ENCODE measurements at places on chromosomes 3 and 15.

DNA sequence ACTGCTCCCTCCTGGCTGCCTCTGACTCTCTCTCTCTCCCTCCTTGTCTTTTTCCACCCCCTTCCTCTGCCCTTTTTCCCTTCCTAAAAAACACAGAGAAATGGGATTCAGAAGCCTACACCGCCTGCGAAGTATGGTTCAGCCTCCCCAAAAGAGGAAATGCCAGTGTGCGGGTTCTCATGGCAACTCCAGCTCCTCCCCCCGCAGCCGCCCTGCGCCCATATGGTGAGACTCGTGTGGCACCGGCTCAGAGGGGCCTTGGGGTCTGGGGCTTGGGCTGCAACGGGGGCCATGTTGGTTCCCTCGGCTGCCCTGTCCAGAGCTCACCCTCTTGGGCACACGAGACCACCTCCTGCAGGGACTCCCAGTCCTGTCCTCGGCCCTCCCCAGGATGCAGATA, 23.6 kb upstream of the LINGO1 start:
- DNase-seq = no peak

- DNase-seq = no peak
Observed at GRCh38 chr3:158109295-158109803, 540 bp upstream of the RSRC1 start.

DNA sequence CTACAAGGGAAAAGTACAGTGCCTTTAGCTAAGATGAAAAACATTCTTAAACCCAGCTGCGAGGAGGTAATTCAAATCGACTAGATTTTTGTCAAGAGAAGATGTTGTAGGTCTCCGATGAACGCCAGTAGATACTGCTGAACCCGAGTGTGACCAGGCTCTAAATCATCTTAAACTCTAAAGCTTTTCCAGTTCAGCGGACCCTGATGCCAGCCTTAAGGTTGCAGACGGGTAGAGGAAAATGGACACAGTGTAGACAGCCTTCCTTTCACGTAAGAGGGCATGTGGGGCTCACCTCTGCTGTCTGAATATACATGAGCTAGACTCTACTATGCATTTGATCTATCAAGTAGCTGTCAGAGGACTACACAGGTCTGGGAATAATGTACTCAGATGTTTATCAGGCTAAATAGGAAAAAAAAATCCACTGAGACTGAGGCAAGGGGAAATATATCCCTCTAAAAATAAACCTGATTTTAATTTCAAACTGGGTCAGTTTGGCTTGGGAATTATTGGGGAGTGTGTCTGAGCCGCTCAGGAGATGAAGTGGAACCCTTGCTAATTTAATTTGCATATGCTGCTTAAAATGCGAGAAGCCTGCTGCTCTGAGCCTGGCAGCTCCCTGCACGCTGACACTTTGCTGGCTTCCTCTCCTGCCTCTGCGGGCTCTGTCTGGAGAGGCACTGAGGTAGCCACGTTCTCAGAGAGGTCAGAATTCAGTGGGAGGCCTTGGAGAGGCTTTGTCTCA, 151.9 kb downstream of the CADPS start:
- DNase-seq = no peak

GRCh38 chr3:180018543-180018942, 18.2 kb downstream of the PEX5L start:
- DNase-seq = no peak

GRCh38 chr15:88894348-88894818, 961 bp downstream of the HAPLN3 start:
- DNase-seq = no peak

DNA sequence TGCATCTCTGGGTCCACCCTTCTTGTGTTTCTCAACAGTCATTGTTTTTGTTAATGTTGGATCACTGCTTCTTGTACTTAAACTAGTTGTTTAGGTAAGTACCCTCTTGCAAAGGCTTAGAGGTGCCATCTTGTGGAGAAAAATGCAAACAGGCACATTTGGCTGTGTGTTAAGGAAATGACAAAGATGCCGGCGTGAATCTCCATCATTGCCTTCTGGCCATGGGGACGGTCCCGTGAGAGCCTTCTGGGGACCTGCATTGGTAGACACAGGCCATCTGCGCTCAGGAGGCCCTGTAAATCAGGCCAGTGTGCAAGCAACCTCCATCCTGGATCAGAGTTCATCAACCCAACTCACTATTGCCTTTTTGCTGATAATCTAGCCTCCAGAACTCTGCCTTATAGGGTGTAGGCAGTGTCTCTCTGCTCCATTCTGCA, 158.6 kb upstream of the NR2E3 start:
- DNase-seq = no peak

GRCh38 chr3:171428321-171428787, 31.9 kb downstream of the TNIK start:
- DNase-seq = no peak

DNA sequence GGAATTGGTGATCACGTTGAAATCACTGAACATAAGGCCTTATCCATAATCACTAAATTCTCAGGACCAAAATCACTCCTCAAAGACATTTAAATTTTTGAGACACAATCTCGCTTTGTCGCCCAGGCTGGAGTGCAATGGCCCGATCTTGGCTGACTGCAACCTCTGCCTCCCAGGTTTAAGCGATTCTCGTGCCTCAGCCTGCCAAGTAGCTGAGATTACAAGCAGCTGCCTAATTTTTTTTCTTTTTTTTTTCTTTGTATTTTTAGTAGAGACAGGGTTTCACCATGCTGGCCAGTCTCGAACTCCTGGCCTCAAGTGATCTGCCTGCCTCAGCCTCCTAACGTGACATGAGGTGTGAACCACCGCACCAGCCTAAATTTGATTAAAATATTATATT, 61.7 kb downstream of the PLOD2 start:
- DNase-seq = no peak

DNA sequence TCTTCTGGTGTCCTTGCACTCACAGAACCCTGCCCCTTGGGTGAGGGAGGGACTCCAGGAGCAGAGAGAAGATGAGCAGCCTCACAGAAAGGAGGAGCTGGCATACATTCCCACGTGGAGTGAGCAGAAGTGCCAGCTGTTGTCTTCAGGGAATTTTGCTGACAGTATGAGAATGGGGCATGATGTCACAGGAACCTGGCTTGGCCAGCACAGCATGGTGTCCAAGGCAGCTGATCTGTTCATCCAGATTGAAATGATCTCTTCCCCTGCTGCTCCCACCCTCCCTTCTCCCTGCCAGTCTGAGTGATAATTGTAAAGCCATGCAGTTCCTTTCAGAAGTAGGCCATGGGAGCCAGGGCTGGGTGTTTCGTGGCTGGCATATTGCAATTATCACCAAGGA, 53.3 kb downstream of the GJD2 start:
- no peak for DNase-seq

- DNase-seq = no peak
Observed at GRCh38 chr3:197485143-197485542, 70.6 kb downstream of the BDH1 start.

GRCh38 chr15:96736384-96736783, 405.9 kb downstream of the NR2F2 start:
- no peak for DNase-seq

- DNase-seq = no peak
Observed at GRCh38 chr3:107387555-107387954, 10.3 kb downstream of the CCDC54 start.

DNA sequence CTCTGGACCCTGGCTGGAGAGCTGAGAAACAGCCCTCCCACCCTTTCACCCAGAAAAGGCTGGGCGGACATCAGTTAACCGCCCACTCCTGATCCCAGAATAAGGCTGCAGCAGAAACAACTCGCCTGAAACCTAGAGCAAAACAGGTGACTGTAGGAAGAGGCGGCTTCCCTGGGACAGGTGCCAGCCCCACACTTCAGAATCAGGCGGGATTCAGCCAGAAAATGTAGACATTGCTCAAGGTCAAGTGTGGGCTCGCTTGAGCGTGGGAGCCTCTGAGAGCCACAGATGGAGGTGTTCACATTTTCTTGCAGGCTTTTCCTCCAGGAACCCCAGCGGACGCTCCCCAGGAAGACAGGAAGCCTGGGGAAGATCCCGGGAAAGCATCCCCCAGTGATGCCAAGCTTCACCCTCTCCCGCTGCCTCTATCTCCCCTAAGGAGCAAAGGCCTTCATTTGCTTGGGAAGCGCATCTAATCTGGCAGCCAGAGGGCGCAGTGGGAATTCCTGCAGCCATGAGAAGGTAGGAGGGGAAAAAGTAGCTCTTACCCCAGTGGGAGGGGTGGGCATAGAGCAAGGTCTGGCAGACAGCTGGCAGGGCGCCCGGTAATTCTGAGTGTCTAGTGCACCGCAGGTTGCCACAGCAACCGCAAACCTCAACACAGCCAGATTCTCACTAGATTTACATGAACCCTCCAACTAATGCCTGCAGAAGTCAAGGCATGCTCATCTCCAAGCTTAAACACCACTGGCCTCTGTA, 77.7 kb downstream of the OCA2 start:
- no peak for DNase-seq

GRCh38 chr15:63638839-63639238, 41.7 kb downstream of the FBXL22 start:
- no peak for DNase-seq

GRCh38 chr3:59285560-59285959, 235.7 kb upstream of the CFAP20DC start:
- no peak for DNase-seq

DNA sequence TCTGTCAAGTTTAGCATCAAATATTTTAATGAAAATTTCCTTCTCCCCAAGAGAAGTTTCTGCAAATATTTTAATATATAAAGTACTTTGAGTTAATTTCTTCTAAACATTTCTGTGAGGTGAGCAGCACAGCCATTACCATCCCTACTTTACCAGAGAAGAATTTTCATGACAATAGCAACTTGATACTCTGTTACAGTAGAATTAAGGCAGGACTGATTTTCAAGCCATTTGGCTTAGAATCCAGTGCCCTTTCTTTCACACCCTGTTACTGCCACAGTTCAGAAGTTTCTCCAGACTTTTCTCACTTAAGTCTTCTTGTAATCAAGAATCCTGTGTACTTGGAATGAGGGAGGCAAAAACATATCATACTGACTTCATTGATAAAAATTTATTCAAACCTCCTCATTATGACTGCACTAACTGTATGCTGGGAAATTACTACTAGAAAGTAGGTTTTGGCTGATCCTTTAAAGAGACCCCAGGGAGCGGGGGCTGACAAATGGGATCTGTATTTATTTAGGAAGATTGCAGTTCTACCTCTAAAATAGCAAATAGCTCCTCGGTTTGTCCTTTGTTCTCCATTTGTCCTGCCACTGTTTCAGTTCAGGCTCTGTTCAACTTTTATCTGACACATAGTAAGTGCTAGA, 557.0 kb upstream of the SGO1 start:
- DNase-seq = no peak

DNA sequence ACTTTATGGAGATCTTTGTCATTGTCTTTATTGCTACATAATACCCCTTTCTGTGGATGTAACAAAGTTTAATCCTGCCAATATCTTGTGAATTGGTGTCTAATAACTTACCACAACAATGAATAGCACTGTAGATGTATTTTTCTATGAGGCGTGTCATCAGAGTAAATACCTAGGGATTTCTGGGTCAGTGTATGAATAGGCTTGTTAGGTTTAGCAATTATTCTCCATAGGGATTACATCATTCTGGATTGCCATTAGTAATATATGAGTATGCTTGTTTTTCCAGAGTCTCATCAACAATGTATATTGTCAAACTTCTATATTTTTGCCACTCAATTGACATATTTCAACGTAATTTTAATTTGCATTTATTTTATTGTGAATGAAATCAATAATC, 67.9 kb downstream of the UNC13C start:
- no peak for DNase-seq

DNA sequence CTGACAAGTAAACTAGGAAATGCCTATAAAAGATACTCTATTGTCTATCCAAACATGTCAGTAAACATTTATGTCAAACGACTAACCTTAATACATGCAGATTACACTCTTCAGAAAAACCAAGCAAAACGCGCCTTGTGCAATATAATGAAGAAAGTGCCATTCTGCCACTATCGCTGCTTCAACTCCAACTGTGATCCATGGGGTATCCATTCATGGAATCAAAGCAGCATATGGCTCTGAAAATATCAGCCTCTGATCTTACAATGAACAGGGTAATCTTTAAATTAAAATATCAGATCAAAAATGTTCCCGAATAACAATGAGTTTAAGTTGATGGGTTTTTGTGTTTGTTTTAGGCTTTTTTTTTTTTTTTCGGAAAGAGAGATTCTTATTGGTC, 105.5 kb upstream of the SETMAR start:
- no peak for DNase-seq

DNA sequence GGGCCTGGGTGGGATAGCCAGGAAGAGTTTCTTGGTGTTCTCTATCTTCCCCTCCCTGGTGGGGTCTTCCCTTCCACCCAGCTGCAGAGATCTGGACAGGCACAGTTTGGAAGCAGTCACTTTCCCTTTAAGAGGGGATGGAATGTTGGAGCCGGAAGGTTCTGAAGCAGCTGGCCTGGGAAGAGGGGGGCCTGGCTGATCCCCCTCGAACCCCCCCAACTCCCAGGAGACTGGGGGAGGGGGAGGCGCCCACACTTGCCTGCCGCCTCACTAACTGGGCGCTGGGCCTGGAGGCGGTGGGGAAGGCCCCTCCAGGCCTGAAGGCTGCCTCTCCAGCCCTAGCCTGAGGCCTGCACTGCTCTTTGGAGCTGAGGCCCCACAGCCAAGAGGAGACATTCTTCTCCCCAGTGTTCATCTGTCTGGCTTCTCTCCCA, 1.4 kb downstream of the DVL3 start:
- no peak for DNase-seq

DNA sequence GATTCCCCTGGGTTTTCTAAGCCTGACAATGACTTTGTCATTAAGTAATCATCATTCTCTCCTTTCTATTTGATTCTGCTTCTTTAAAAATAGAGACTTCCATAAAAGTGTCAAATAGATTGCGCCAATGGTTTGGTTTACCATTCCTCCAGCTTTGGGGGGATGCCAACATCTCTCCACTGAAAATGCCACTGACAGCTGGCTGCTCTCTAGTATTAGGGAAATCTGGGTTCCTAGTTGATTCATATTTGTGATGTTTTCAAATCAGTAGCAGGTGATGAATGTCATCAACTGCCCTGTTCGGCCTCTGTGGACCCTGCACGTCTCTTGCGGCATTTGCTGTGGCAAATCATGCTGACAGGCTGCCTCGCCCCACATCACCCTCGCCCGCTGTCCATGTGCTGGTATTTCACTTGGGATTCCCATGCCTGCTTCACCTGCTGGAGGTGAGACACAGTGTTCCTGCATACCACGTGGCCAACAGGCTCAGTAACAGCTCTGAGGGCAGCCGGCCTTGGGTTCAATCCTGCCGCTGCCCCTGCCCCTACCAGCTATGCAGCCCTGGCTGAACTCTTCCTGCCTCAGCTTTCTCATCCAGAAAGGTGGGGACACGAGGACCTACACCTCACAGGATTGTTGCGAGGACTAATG, 28.1 kb downstream of the ZXDC start:
- DNase-seq = no peak

- DNase-seq = no peak
Observed at GRCh38 chr15:70406617-70407335, 309.1 kb upstream of the TLE3 start.

DNA sequence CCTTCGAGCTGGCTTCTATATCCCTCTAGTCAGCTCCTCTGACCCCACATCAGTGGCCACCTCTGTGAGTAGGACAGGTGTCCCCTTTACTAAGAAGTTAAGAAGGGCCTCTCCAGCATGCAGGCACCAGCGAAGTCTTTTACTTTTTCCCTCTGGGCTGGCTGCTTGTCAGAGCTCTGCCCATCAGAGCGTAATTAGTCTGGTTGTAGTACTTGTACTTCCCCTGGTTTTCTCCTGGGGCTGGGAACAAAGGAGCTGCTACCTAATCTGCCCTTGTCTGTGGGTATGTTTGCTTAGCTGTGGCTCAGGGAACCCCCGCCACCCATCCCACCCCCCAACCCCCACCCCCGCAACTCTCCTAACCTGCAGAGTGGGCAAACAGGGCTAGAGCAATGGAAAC, 27.4 kb upstream of the ALPK3 start:
- no peak for DNase-seq
